ENCODE measurements at places on chromosomes 2 and 18.

GRCh38 chr2:208130712-208131110 lies 1.1 kb upstream of the CRYGC start:
- DNase-seq: no peak

DNA sequence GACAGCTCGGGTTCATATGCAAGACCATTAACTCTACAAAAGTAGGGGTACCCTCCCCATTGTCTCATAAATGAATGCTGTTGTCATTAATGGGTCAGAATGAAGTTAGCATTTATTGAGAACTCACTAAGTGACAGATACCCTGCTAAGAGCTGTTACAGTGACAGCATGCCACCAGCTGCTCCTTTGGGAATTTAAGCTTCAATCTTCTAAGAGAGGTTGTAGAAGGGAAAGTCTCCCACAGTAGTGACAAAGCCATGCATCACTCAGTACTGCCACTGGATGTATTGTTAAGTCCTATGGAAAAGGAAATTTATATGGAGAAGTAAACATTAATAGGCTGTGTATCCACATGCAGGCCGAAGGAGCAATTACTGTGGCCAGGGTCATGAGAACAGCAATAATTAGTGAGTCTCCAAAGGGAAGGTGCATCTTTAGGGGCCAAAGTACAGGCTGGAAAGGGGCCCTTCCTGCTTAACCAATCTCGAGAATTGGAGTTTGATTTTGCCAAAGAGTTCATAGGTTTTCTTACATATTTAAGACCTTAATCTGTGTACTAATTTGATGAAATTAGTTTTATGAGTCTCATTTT lies 64.5 kb upstream of the FAM124B start:
- DNase-seq: no peak

DNA sequence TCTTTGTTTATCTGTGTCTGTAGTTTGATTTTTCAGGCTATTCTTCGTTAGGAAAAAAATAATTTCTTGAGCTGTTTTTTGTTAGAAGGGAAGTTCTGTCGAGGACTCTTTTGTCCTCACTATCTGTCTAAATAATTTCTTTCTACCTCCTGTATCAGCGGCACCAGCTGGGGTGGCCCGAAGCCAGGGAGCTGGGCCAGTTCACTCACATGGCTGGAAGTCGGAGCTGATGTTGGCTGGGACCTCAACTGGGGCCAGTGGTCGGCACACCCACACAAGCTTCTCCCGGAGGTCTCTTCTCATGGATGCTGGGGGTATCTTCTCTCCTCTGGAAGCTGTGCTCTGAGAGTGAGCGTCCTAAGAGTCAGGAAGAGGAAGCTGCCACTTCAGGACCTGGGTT lies 8.0 kb upstream of the PDIA6 start:
- no peak for DNase-seq

DNA sequence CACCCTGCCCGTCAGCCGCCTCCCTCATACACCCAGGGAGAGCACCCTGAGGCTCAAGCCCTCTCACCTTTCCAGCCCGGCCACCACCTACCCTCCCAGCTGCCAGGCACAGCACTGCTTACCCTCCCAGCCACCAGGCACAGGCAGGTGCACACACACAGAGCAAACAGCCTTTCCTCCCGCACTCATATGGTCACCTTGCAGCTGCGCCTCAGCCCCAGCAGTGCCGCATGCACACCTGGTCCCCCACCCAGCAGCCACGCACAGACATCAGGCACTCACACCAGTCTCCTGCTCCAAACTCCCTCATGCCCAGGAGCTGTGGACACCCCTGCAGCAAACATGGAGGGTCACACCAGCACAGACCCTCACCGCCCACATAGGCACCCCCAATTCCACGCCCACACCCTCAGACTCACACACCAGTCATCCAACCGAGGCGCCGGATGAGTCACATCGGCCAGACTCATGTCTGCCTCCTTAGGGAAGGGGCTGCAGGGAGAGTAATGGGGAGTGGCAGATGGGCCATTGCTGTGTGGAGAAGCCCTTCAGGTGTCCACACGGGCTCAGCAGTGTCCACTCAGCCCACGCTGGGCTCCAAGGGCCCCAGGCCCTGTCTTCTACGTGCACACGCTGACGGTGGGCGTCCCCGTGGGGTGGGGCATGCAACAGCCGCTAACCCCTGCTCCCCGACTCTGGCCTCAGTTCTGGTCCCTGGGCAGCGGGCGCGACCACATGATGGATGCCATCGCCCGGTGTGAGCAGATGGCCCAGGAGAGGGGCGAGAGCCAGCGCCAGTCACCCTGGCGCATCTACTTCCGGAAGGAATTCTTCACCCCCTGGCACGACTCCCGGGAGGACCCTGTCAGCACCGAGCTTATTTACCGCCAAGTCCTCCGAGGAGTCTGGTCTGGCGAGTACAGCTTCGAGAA lies 22.3 kb upstream of the GPR17 start:
- no peak for DNase-seq

DNA sequence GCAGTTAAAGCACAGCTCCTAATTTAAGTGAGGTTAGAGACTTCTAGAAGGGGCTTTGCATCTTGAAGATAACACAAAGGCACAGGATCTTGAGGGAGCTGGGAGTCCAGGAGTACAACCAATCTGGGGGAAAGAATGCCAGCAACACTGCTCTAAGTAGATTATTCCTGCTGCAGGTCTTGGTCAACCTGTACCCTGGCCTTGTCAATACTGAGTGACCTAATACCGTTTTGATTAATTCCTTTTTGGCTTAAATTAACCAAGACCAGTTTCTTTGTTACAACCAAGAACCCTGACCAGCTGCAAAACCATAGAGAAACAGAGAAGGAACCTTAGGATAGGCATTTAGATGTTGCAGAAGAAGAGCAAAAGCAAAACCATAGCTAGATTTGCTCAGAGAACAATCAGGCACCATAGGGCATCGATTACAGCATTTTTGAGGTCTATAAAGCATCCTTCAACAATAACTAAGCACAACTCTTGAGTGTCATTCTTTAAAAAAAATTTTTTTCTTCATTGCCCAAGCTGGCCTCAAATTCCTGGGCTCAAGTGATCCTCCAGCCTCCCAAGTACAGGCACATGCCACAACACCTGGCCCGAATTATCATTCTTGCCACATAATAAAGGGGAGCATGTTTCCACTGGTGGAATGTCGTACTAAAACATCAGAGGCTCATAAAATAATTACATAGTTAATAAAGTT lies 6.3 kb downstream of the STARD7 start:
- no peak for DNase-seq

- DNase-seq: no peak
Observed at GRCh38 chr2:174878537-174879147, 114.4 kb upstream of the CHRNA1 start.

DNA sequence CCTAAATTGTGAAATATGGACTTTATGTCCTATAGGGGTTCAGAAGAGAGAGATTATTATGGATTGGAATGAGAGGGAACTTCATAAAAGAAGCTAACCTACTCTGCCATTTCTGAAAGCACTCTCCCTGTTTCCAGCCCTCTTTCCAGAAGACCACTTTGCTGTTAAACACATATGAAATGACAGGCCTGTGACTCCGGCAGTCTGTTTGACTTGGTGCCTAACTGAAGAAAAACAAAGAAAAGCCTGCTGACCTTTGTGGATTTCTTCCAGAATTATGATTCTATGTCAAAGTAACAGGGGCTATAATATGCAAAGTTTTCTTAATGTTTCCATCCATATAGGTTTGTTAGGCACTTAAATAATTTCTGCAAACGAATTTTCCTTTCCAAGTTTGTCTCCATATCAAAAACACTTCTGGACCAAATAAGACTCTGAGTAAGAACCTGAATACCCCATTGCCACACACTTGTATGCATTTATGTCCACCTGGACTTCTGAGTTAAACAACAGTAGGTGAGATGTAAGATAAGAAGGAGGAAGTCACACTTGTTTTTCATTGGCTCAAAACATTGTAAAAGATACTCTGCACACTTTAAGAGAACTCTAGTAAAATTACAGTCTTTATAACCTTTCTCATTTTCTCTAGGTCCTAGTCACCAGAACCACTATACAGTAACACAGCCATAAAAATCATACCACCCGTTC lies 111.7 kb downstream of the PIEZO2 start:
- no peak for DNase-seq

DNA sequence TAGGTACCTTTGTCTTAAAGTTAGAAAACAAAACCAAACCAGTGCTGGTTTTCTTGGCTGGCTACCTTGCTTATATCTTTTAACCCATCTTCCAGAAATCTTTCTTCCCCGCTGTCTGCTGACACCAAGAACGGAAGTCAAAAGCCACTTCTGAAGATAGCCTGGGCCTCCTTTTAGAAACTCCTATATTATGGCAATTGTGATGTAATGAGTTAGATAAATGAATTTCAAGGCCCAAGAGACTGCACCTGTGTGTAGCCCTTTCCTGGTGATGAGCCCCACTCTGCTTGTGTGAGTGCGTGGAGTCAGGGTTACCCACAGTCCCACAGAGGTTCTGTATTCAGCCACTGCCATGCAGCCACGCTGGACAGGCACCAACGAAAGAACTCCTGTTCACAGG lies 60.7 kb downstream of the ARMC9 start:
- no peak for DNase-seq

GRCh38 chr2:213934560-213934959 lies 476.3 kb upstream of the VWC2L start:
- no peak for DNase-seq

- DNase-seq: no peak
Observed at GRCh38 chr2:124027182-124027581, 2.1 kb downstream of the CNTNAP5 start.

DNA sequence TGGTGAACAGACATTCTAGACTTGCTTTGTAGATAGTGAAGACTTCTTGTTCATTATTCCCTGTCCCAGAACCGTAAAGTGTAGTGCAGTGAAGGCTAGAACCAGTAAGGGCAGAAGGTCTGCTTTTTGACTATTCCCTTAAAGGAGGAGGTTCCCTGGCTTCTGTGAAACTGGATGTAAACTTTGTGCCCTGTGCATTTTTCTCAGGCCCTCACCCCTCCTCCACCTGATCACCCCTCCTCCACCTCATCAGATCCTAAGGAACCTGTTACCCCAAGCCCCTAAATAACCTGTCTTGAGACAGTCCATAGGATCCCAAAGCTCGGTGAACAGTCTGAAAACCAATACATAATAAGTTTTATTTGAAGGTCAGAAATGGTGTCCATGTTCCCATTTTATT lies 33.7 kb downstream of the SFT2D3 start:
- DNase-seq: no peak

- DNase-seq: no peak
Observed at GRCh38 chr18:48493434-48494230, 45.2 kb upstream of the CTIF start.
